Smooth muscle cell of the coronary artery (primary cell): ENCODE measurements at places on chromosomes 2 and 18. TPM values are rescaled to one million over a fixed set of nuclear protein-coding genes. Genes with fewer than 3 reads are reported as not detected.

ZNF521 gene
- total RNA-seq, result 4.4 and 31.2 TPM in 2 replicates

INPP5D gene
- total RNA-seq, result 0.12 and 0.83 TPM in 2 replicates

SULT1C2 gene
- total RNA-seq, result 1.1 TPM in 1 of 2 replicates, not detected in the other

FOXI3 gene
- not detected in 2 replicates for total RNA-seq

TLX2 gene
- total RNA-seq, result not detected in 2 replicates

HOXD12 gene
- total RNA-seq, result not detected in 2 replicates

CENPA gene
- total RNA-seq, result 0.47 and 2.9 TPM in 2 replicates

CERS6 gene
- 4.1 and 9.0 TPM in 2 replicates for total RNA-seq
